ENCODE measurements at places on chromosomes 12 and 14. TPM values are rescaled to one million over a fixed set of nuclear protein-coding genes. Genes with fewer than 3 reads are reported as not detected.

DNA sequence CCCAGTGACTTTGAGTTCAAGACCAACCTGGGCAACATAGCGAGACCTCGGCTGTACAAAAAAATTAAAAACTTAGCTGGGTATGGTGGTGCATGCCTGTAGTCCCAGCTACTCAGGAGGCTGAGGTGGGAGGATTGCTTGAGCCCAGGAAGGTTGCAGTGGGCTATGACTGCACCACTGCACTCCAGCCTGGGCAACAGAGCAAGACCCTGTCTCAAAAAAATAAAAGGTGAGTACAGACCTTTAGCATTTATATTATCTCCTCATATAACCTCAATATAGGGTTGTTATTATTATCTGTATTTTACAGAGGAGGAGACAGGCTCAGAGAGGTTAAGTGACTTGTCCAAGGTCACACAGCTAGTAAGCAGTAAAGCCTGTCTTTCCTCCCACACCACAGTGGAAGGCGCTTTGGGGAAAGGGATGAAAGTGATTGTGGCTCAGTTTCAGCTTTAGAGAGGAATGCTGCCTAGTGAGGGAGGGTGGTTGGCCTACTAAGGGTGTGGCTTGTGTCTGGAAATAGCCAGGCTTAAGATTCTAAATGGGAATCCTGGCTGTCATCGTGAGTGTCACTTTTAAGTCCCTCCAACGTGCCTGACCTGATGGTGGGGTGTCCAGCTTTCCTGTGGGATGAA lies 7.2 kb downstream of the TPCN1 start:
- H3K4me3 ChIP-seq = no peak overlapping the region
- no peaks in the 10 kb centered on the region for H3K27me3 ChIP-seq
- peaks cover 11% of the 10 kb centered on the region for H3K4me1 ChIP-seq
- peak; percentile 7 for DNase-seq

DNA sequence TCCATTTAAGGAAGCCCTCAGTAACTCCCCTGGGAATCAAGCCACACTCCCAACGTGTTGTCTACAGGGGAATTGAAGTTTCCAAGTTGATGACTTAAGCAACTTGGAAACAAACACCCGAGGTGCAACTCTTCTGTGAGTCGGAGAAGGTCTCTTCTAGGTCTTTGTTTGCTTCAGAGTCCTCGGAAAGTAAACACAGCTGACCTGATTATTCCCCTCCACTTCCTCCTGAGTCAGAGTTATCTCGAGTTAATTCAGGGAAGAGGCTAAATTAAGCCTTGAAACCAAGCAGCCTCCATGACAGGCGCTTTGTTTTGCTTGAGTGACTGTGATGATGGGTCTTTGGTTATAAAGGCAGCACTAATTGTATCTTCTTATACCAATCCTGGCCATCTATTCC lies 41.8 kb downstream of the TUNAR start:
- H3K4me1 ChIP-seq = no peaks in the 10 kb centered on the region
- H3K27ac ChIP-seq = no peak overlapping the region
- H3K36me3 ChIP-seq = no peaks in the 10 kb centered on the region
- no peak overlapping the region for H3K4me3 ChIP-seq
- no peak for DNase-seq

- H3K36me3 ChIP-seq = no peaks in the 10 kb centered on the region
- H3K4me3 ChIP-seq = peak overlapping the region; percentile 51
- peaks cover 54% of the 10 kb centered on the region for H3K4me1 ChIP-seq
- H3K27me3 ChIP-seq = no peaks in the 10 kb centered on the region
Measured at GRCh38 chr12:64181430-64182291, 40.4 kb downstream of the KICS2 start.

DNA sequence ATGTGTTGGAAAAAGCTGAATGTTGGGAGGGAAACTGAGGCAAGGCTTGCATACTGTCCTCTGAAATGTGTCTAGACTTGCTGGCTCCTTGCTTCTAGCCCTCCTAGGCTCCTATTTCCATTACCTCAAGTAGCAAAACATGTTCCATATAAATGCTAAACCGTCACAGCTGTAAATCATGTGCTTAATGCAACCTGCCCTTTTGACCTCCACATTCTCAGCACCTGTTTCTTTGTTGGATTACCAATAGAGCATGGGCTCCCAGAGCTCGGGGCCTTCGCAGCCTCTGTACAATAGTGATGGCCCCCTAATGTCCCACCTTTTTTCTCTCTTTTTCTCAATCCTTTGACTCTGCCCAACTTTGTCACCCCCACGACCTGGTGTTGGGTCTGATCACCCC lies 23.3 kb downstream of the RERGL start:
- H3K36me3 ChIP-seq = no peaks in the 10 kb centered on the region
- DNase-seq = no peak
- no peaks in the 10 kb centered on the region for H3K27me3 ChIP-seq
- H3K4me3 ChIP-seq = no peak overlapping the region
- H3K4me1 ChIP-seq = no peaks in the 10 kb centered on the region

- H3K36me3 ChIP-seq = peaks cover 69% of the 10 kb centered on the region
- peak overlapping the region; percentile 35 for H3K4me3 ChIP-seq
- no peaks in the 10 kb centered on the region for H3K27me3 ChIP-seq
- H3K27ac ChIP-seq = peak overlapping the region; percentile 94
- peaks cover 88% of the 10 kb centered on the region for H3K4me1 ChIP-seq
Measured at GRCh38 chr12:12819221-12819620, 6.1 kb downstream of the DDX47 start.

DNA sequence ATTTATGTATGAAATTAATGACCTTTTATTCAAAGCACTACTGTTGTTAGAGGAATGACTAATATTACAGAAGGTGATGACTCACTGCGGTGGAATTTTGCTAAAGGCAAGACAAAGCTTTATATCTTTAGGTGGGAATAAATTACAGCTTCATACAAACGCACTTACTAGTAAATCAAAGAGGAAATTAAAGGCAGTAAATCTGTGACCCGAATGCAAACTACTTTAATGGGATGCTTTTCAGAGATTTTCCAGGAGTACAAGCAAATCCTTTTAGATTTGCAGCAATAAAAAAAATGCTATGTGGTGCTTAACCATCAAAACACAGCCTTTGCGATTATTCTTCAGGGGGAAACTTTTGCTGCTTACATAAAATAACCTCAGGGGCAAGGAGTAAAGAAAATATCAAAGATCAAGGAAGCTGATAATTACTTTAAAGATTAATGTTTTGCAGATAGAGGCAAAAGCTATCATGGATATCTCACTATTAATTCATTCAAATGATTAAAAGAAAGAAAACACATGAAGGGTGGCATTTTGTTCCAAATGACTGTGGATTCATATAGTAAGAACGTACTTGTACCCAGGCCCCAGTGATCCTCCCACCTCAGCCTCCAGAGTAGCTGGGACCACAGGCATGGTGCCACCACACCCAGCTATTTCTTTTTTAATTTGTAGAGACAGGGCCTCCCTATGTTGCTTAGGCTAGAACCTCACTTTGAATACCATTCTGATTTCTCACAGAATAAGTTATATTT lies 98.9 kb downstream of the DENND5B start:
- no peaks in the 10 kb centered on the region for H3K27me3 ChIP-seq
- no peaks in the 10 kb centered on the region for H3K36me3 ChIP-seq
- H3K27ac ChIP-seq = peak overlapping the region; percentile 69
- peaks cover 35% of the 10 kb centered on the region for H3K4me1 ChIP-seq
- peak overlapping the region; percentile 20 for H3K4me3 ChIP-seq
- peak; percentile 87 for DNase-seq

DNA sequence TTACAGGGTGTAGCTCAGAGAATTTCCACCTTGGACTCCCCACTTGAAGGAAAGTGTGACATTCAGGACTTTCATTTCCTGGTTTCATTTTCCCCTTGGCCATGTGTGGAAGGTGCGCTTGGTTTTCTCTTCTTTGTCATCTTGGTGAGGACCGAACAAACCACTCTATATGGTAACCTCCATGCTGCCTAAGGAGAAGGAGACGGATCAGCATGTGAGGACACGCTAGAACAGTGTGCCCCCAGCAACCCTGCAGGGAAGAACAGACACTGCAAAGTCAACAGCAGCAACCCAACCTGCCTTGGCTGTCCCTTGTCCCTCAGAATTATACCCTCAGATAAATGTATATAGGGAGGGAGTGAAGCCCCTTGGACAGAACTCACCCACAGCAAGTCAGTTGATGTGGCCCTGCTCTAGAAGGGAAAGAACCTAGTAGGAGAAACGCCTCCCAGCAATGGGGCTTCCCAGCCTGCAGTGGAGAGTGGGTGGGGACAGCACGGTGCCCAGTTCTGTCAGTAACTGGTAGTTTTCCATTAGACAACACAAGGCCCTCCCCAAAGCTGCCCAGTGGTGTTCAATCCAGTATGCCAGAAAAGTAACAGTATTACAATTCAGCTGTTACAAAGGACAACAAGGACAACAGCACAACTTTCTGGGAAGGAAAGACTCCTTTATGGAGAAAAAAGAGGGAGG lies 18.9 kb upstream of the COCH start:
- peaks cover 12% of the 10 kb centered on the region for H3K27me3 ChIP-seq
- no peaks in the 10 kb centered on the region for H3K36me3 ChIP-seq
- no peak overlapping the region for H3K27ac ChIP-seq
- no peak overlapping the region for H3K4me3 ChIP-seq

- H3K27me3 ChIP-seq = no peaks in the 10 kb centered on the region
- H3K36me3 ChIP-seq = 0 out of 2 replicates have a peak, but pooled peaks cover under 1% of the 10 kb centered on the region
- no peak for DNase-seq
Measured at GRCh38 chr14:74568380-74568649, 43.7 kb downstream of the LTBP2 start.

GRCh38 chr14:51715742-51716141 lies 64.0 kb downstream of the FRMD6 start:
- H3K4me3 ChIP-seq = no peak overlapping the region
- peaks cover 20% of the 10 kb centered on the region for H3K4me1 ChIP-seq
- H3K27me3 ChIP-seq = no peaks in the 10 kb centered on the region
- peaks cover 100% of the 10 kb centered on the region for H3K36me3 ChIP-seq
- peak overlapping the region; percentile 68 for H3K27ac ChIP-seq

Gene ACACB
- 1.0 TPM for total RNA-seq

Gene MOK
- total RNA-seq = 34.9 TPM

Gene FLVCR2
- total RNA-seq = not detected

Gene INSM2
- total RNA-seq = not detected
